ENCODE measurements at places on chromosomes 3 and 15.

GRCh38 chr3:113054552-113054951, 63.8 kb downstream of the GTPBP8 start:
- no peak for DNase-seq

DNA sequence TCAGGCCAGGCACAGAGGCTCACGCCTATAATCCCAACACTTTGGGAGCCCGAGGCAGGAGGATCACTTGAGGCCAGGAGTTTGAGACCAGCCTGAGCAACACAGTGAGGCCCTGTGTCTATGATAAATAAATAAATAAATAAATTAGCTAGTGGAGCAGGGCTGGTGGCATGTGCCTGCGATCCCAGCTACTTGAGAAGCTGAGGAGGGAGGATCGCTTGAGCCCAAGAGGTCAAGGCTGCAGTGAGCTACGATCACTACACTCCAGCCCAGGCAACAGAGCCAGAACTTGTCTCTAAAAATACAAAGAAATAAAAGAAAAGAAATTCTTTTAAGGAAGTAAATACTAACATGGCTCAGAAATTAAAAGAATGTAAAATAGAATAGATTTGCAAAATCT, 91.8 kb downstream of the LIPC start:
- DNase-seq: no peak

GRCh38 chr3:186073641-186074040, 35.2 kb downstream of the ETV5 start:
- DNase-seq: no peak

DNA sequence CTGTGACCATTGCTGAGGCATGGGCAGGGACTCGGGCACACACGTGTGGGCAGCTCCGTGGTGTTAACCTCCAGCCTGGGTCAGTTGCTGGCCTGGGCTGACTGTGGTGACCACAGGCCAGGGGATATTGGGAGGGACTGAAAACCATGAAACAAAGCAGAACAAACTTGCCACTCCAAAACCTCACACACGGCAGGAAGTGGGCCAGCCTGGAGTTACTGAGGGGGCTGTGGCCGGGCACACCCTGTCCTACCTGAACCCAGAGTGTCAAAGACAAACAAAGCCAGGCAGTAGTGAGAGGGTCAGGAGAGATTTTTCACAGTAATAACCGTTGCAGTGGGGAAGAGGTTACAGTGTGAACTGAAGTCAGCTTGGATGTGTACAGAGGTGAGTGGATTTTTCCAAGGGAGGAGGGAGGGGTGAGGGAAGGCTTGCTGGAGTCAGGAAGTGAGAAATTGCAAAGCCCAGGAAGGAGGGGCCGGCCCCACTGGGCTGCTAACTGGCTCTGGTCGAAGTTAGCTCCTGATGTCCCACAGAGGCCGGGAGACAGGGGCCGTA, 40.0 kb upstream of the ATP10A start:
- DNase-seq: peak; percentile 86

- DNase-seq: no peak
Observed at GRCh38 chr3:98136631-98137030, 6.1 kb downstream of the OR5H1 start.

DNA sequence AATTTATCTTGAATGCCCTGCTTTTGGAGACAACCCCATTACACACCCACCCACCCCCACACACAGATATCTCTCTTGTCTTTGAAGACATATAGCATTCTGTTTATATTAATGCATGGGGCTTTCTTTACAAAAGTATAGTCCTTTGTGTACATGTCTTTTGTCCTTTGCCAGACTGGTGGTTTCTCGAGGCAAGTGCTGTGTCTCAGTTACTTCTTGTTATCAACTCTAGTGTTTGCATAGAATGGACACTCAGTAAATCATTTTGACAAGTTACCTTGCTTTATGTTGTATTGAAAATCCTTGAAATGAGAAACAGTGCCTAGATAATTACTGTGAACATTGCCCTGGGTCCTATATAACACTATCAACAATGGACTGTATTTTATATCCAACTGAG, 33.9 kb downstream of the KBTBD8 start:
- no peak for DNase-seq

GRCh38 chr3:51703068-51703760, 3.7 kb upstream of the GRM2 start:
- DNase-seq: no peak

GRCh38 chr3:154122552-154122911, 1.3 kb downstream of the ARHGEF26 start:
- no peak for DNase-seq

GRCh38 chr3:8555113-8555661, 53.6 kb downstream of the LMCD1 start:
- no peak for DNase-seq

- no peak for DNase-seq
Observed at GRCh38 chr3:144058713-144059112, 87.1 kb downstream of the DIPK2A start.

- peak; percentile 76 for DNase-seq
Observed at GRCh38 chr3:190862209-190863118, at the start of gene GMNC. Gene GMNC (minus strand): TSS chr3:190862694. CDS start chr3:190862615, 79 bp downstream.

GRCh38 chr3:28868897-28869296, 412.0 kb upstream of the RBMS3 start:
- DNase-seq: no peak

Data from RCC 7860 (cell line).